CD4-positive, alpha-beta T cell treated with Interleukin-17A for 4 hours (primary cell): ENCODE measurements at places on chromosomes 11 and 22.

GRCh38 chr22:32920032-32920628 lies 118.6 kb downstream of the TIMP3 start:
- DNase-seq, result no peak

DNA sequence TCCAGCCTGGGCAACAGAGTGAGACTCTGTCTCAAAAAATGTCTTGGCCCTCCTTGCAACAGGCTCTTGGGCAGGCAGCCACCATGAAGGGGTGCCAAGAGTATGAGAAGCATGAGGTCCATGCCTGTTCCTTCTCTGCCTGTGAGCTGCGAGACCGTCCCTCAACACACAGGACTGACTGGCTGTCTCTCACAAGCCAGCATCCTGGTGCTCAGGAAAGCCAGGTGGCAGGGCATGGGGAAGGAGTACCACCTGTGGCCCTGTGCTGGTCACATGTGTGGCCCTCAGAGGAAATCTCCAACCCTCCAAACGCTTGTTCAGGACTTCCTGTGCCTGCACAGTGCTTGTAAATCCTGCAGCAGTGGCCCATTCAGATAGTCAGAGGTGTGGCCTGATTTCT lies 83.2 kb downstream of the ATXN10 start:
- DNase-seq, result no peak

DNA sequence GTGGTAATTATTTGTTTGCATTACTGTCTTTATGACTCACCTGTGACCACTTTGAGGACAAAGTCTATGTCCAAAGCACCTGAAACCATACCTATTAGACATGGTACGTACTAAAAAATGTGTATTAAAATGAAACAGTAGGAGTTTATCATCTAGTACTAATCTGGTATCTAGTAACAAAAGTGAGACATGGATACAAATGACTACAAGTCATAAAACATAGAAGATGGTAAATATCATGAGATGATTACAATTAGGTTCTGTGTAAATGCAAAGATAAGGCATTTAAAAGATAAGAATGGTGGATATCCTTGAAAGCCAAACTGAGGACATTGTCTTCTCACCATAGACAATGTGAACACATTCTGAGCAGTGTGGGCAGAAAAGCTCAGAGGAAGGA lies 113.5 kb upstream of the GUCY1A2 start:
- DNase-seq, result no peak

DNA sequence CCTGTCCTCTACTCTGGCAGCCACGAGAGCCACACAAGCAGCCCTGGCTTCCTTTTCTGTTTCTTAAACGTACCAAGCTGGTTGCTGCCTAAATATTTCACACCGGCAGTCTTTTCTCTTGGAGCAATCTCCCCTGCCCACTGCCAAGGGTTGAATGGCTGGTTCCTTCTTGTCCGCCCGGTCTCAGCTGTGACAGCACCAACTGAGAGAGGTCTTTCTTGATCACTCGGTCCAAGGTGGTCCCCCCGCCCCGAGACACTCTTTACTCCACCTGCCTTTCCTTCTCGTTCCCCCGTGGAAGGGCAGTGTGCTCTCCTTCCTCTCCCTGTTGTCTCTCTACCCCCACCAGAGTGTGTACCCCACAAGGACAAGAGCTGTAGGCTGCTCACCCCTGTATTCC lies 33.7 kb upstream of the IGSF9B start:
- no peak for DNase-seq

GRCh38 chr22:29300467-29300806 lies 6.0 kb upstream of the GAS2L1 start:
- DNase-seq, result no peak

GRCh38 chr11:11510939-11511338 lies 110.9 kb downstream of the GALNT18 start:
- no peak for DNase-seq

DNA sequence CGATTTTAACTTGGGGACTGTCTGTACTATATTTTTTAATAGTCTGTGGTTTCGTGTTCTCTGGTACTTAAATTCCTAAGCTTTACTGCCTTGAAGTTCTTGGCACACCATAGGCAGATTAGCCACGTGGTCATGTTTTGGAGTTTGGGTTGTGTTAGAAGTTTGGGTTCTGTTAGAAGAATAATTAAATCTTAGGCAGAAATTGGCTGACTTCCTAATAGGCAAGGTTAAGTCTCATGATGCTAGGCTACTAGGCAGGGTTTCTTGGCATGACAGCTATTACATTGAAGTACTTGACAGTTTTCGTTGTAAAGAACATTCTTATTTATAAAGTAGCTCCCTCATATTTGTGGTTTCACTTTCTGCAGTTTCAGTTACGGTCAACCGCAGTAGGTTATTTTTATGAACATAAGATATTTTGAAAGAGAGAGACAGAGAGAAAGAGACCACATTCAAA lies 30.0 kb upstream of the MMP7 start:
- no peak for DNase-seq

- DNase-seq, result no peak
Observed at GRCh38 chr22:31239771-31240370, 27.8 kb downstream of the LIMK2 start.

DNA sequence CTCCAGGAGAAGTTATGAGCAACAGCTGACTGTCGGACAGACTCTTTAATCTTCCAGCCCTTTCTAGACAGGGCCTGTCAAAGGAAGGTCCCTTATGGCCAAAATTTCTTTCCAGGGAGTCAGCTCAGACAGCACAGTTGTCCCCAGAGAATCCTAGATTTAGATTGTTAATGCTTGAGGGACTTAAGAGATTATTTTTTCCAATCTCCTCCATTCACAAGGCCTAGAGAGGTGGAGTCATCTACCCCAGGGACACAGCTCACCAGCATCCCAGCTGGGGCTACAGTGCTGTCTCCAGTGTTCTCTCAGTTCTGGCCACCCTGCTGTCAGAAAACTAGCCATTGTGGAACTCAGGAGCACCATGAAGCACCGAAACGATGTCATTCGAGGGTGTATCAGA lies 7.8 kb downstream of the DSCAML1 start:
- DNase-seq, result no peak

- no peak for DNase-seq
Observed at GRCh38 chr11:22711880-22712279, 45.5 kb downstream of the GAS2 start.

- DNase-seq, result no peak
Observed at GRCh38 chr11:121024989-121025388, 1.1 kb downstream of the TBCEL start.

- DNase-seq, result no peak
Observed at GRCh38 chr22:22196018-22196533, 48.5 kb upstream of the VPREB1 start.

GRCh38 chr11:38476808-38477575 lies 1879.0 kb upstream of the RAG2 start:
- no peak for DNase-seq

GRCh38 chr22:26743149-26743548 lies 85.8 kb downstream of the MIAT start:
- DNase-seq, result no peak

DNA sequence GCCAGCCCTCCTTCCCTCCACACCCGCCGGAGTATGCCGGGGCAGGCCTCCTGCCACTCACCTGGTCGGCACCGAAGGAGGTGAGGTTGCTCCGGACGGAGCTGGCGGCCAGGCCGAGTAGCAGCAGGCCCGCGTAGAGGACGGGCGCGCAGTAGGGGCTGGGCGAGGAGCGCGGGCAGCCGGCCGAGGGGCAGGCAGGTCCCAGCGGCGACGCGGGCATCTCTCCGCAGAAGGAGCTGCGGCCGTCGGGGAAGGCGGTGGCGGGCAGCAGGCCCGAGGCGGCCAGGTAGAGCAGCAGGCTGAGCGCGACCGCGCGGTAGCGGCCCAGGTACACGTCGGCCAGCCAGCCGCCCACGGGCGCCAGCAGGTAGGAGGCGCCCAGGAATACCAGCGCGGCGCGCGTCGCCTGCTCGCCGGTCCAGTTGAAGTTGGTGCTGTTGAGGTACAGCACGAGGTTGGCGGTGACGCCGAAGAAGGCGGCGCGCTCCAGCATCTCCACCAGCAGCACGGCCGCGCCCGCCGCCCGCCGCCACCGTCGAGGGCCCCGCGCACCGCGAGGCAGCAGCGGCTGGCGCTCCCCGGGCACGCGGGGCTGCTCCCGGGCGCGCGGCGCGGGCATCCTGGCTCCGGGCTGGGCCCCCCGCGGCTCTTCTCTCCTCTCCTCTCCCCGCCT lies 907 bp downstream of the SLC15A3 start:
- peak; percentile 59 for DNase-seq

- DNase-seq, result no peak
Observed at GRCh38 chr22:44586351-44586990, 88.4 kb upstream of the RTL6 start.

GRCh38 chr11:102220728-102221467 lies 96.4 kb upstream of the BIRC3 start:
- DNase-seq, result no peak

- no peak for DNase-seq
Observed at GRCh38 chr11:61472282-61472681, 36.3 kb upstream of the LRRC10B start.

- DNase-seq, result no peak
Observed at GRCh38 chr22:23381661-23382427, 198.2 kb downstream of the IGLL1 start.

GRCh38 chr11:122405547-122406341 lies 249.8 kb upstream of the UBASH3B start:
- no peak for DNase-seq

DNA sequence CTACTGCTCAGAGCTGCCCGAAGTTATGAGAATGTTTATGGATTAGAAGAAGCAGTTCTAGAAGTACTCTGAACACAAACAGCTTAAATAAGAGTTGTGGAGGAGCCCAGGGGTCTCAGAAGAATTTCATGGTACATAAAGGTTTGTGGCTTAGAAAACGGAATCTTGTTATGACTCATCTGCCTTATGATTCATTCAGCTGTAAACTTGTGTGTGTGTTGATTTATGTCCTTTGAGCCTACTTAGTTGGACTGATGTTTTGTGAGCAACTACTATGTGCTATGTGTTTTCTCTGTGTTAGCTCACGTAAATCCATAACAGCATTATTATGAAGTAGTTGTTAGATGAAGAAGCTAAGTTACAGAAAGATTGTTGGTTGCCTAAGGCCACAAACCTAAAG lies 203.7 kb downstream of the PGR start:
- DNase-seq, result no peak

GRCh38 chr11:45252134-45252856 lies 33.8 kb downstream of the SYT13 start:
- DNase-seq, result peak; percentile 18

DNA sequence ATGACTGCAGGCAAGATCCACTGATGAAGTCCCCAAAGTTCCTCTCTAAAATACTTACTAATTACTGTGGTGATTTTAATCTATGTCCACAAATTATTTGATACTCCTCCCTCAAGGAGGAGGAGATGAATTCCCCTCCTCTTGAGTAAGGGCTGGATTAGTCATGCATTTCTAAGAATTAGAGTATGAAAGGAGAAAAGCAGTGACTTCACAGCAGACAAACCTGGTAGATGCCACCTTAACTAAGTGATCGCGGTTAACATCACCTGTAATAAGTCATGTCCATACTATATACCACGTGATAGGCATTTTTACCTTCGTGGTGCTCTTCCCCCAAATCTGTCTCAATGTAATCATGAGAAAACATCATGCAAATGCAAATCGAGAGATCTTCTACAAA lies 52.0 kb upstream of the TSPAN18 start:
- no peak for DNase-seq

- DNase-seq, result peak; percentile 69
Observed at GRCh38 chr11:65593518-65594414, 1.8 kb downstream of the KCNK7 start.

- no peak for DNase-seq
Observed at GRCh38 chr11:85822814-85823213, 11.9 kb upstream of the SYTL2 start.

DNA sequence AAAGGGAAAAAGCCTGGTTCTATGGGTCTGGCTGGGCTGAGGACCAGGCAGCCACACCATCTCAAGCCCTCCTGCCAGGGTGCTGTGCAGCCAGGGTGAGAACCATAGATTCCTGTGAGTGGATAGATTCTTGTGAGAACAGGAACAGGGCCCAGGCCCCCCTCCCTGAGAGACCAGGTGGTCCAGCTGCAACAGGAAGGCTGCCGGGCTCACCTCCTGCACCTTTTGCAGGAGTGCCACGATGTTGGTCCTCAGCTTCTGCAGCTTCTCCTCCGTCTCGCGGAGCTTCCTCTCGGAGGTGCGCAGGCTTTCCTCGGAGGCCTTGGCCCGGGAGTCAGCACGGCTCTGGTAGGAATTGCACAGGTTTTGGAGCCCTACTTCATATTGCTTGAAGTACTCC lies 40.8 kb downstream of the MORC2 start:
- no peak for DNase-seq

DNA sequence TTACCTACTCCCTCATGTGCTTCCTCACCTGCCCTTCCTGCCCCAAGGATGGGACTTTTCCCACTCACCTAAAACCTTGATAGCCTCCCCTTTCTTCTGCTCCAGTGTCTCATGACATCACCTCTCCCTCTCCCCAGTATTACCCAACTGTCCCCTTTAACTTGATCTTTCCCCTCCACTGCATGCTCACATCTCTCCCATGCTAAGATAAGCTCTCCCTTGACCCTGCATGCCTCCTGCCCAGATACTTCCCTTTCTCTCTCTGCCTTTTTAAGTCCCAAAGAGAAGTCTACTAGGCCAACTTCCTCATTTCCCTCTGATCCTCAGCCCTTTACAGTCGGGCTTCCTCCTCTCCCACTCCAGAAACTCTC lies 14.8 kb downstream of the CD3E start:
- DNase-seq, result no peak

DNA sequence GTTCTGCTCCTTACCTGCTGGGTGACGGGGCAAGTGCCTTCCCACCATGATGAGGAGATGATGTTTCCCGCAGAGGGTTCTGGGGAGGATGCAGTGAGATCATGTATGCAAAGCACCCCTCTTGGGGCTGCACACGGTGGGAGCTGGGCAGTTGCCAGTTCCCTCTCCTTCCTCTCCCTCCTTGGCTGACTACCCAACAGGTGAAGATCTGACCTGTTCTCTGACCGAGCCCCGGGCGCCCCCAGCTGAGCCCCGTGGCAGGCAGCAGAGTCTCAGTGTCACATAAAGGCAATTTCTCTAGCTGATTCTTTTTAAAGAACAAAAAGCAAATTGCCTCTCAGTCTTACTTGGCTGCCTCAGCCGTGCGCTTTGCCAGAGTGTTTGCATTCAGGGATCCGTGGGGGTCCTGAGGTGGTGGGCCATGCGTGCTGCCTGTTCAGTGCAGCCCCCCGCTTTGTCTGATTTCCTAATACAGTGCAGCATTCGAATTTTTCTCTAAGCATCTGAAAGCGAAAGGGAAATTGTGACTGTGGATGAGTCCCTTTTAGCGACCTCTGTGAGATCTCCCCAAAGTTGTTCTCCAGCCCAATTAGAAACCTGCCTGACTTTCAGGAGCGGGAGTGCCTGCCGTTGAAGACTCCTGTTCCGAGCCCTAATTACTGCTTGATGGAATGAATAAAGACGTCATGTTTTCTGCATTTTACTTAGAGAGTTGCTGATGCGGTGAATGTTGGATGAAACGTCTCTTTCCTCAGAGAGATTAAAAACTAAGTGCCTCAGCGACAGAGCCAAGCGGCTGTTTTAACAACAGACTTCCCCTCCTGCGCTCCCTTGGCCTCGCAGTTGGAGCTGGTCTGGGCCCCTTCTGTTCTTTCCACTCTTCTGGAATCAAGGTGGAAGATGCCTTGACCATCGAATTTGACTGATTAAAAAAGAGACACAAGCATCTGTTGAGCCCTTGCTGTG lies 86.0 kb downstream of the GRIK4 start:
- no peak for DNase-seq
